Effector memory CD8-positive, alpha-beta T cell (primary cell): ENCODE measurements at places on chromosomes 13 and 19.

DNA sequence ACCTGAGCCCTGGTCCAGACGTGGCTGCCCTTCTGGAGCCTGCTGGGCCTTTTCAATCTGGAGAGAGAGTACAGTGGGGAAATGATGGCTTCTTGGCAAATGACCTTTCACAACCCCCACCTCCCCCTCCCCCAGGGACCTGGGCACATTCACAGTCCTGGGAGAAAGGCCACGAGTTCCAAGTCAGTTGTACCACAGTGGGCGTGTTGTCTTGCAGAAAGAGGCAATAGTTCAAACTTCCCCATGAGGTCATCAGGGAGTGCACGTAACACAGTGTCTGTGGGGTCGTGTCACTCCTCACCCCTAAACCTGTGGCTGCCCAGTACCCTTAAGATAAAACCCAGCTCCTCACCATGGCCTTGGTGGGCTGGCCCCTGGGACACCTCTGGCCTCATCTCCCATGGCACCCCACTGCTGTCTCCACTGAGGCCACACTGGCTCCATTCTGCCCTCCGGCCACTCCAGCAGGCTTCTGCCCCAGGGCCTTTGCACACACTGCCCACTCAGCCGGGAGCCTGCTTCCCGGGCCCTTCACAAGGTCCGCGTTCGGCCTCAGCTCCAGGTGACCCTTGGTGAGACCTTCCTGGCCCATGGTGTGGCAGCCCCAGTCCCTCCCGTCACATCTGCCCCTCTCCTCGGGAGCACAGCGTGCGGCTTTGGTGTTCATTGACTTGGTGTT is 13.3 kb downstream of the PLIN4 start:
- DNase-seq = no peak

- DNase-seq = no peak
Measured at GRCh38 chr19:32862173-32862572, 7.4 kb downstream of the SLC7A9 start.

- no peak for DNase-seq
Measured at GRCh38 chr13:41802684-41803444, 158.0 kb downstream of the VWA8 start.

- no peak for DNase-seq
Measured at GRCh38 chr13:71672512-71672911, 194.5 kb downstream of the DACH1 start.

DNA sequence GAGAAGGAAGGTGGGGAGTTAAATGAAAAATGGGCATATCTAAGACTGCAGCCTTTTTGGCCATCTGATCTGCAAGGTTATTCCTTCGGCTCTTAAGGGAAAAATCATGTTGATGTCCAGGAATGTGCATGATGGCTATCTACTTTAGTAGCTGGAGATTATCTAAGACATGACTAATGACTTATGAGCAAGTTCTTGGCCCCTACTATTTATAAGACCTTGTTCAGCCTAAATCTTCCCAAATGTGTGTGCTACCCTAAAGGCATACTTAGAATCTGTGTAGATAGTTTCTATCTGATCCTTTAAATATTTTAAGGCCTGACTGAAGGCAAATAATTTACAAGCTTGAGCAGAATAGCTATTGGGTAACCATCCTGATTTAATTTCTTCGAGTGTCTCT is 41.8 kb upstream of the CD177 start:
- no peak for DNase-seq

- no peak for DNase-seq
Measured at GRCh38 chr19:30374539-30374864, 2.3 kb downstream of the ZNF536 start.

DNA sequence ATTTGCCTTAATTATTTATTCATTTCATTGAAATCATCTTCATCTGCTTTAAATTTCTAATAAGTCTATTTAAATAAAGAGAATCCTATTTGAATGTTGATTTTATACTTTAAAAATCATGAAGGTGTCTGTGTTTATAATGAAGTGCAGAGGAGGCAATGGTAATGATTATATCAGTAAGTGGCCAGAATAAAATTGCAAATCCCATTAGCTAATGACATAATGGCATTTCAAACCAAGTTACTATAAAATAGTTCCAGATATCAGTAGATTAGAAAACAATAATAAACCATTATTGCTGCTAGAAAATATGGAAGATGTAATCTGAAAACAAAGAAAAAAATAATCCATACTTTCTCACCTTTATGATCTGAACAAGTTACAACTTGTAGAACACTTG is 647.8 kb upstream of the KLHL1 start:
- DNase-seq = no peak

GRCh38 chr13:93670866-93671265 is 444.3 kb downstream of the GPC6 start:
- DNase-seq = no peak

DNA sequence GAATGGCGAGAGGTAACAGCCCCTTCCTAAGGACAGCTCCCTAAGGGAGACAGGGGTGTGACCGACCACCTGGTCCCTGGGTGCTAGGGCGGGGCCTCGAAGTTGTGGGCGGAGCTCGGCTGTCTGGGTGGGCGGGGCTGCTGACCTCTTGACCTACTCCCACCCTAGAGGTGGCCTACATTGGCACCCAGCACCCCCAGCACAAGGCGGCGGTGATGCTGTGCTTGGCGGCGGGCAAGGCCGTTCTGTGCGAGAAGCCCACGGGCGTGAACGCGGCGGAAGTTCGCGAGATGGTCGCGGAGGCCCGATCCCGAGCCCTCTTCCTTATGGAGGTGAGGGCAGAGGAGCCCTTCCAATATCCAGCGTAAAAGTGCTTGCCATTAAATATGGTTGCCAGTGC is 2.4 kb downstream of the DHDH start:
- DNase-seq = no peak

GRCh38 chr13:73870036-73870741 is 264.0 kb downstream of the KLF12 start:
- no peak for DNase-seq

GRCh38 chr13:22789027-22789593 is 391.7 kb upstream of the SGCG start:
- DNase-seq = no peak

GRCh38 chr19:55216461-55217198 is 7.3 kb upstream of the PTPRH start:
- peak; percentile 31 for DNase-seq

DNA sequence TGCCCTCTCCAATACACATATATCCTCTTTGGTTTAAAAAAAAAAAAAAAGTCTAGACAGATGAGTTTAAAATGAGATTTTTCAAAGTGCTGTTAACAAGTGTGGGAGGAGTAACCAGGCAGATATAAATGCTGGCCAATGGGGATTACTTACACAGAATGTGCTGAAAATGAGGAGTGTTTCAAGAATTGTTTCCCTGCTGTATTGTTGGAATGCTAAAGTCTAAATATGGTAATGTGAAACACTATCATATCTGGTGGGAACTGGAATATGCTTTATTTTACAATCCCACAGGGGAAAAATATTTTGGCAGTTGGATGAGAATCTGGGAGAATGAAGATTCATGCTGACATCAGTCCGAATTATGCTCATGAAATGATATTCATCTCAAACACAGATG is 250.7 kb downstream of the DCT start:
- DNase-seq = no peak

DNA sequence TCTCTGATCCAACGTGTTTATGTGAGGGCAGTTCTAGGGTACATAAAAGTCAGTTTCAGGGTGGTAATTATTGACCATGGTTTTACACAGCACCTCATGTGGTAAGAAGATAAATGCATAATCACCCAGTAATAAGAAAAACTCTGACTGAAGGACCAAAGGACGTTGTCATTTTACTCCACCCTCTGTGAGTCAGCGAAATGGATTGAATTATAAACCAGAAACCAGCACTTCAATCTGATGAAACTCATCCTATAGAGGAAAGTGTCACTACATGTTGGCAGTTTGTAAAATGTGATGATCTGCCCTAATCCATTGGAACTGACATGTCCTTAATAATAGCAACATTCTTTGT is 406.8 kb downstream of the KLF5 start:
- DNase-seq = no peak

GRCh38 chr19:45439569-45440258 is 16.0 kb upstream of the ERCC1 start:
- DNase-seq = peak; percentile 89

GRCh38 chr13:20019043-20019442 is 60.5 kb downstream of the ZMYM2 start:
- DNase-seq = no peak

- DNase-seq = peak; percentile 58
Measured at GRCh38 chr13:46126552-46127357, 21.9 kb upstream of the CPB2 start.

- DNase-seq = peak; percentile 49
Measured at GRCh38 chr19:2168619-2169424, 5.1 kb downstream of the DOT1L start.

DNA sequence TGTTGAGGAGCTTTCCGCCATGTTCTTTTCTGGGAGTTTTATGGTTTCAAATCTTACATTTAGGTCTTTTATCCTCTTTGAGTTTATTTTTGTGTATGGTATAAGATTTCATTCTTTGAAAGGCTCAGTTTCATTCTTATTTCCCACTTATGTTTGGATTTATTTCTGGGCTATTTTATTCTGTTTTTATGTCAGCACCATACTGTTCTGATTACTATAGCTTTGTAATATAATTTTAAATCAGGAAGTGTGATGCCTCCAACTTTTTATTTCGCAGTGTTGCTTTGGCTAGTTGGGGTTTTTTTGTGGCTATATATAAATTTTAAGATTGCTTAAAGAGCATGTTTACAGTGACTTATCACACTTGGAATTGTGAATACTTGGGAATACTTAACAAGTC is 135.1 kb downstream of the SIPA1L3 start:
- no peak for DNase-seq

GRCh38 chr13:74052402-74052928 is 81.7 kb downstream of the KLF12 start:
- DNase-seq = no peak

GRCh38 chr13:113053801-113054604 is 51.6 kb upstream of the F7 start:
- DNase-seq = no peak

DNA sequence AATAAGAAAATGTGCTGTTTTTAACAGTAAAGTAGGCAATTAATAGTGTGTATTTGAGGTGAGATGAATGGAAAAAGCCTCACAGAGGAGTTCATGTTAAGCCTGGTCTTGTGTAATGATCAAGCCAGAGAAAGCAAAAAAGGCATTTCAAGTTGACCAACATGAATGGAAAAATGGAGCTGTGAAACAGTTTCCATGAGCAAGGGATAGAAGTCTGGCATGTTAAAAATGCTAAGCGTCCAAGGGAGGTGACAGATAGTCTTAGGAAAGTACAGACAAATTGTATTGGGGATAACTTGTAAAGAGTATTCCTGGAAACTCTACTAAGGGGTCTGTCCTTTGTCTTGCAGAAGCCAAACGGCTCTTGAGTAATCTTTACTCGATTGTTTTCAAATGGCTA is 506.8 kb upstream of the ATXN8OS start:
- no peak for DNase-seq

- DNase-seq = no peak
Measured at GRCh38 chr13:105410602-105411001, 1124.9 kb downstream of the EFNB2 start.

DNA sequence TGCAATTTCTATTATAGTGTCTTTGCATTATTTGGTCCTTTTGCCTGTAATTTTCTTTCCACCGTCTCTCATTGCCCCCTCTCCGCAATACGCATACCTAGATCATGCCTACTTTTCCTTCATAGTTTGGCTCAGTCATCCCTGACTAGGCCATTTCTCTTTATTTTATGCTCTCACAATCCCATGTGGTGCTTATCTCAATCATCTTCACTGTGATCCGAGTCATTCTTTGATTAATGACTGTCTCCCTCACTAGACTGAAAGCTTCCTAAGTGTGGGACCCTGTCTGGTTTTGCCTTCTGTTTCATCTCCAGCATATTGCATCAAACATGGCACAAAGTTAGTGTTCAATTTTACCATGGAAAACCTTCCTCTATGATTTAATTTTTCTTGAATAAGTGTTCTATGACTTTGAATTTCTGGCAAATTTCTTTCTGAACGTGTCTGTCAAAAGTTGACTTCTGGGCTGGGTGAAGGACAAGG is 43.7 kb upstream of the OLFM4 start:
- DNase-seq = no peak

- no peak for DNase-seq
Measured at GRCh38 chr19:29680937-29681336, 15.7 kb downstream of the PLEKHF1 start.

DNA sequence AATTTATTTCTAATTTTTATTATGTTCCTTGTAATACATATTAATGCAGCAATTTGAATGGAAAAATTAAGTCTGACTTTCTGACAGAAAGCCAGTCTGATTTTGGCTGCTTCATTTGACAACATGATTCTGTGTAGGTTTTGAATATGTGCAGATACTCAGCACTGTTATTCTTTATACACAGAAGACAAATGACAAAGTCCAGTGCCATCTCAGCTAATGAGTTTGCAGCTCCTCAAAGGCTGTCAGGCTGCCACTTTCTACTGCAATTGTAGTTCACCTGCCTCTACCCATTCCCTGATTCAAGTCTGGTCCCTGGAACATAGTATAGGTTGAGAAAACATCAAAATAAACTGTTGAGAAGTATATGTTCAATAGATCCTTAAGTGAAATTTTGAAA is 2.9 kb upstream of the CHAMP1 start:
- no peak for DNase-seq
